ENCODE measurements at places on chromosomes 3 and 15. TPM values are rescaled to one million over a fixed set of nuclear protein-coding genes. Genes with fewer than 3 reads are reported as not detected.

The CORO2B gene
- 1.2 TPM for total RNA-seq

The RYR3 gene
- total RNA-seq, result 24.6 TPM

The THUMPD3 gene
- 4.7 TPM for total RNA-seq

The SYNPR gene
- total RNA-seq, result 1.0 TPM

The DYNLT2B gene
- total RNA-seq, result not detected

The ABHD17C gene
- 6.7 TPM for total RNA-seq

The CPEB1 gene
- 1.2 TPM for total RNA-seq

The MAP1A gene
- total RNA-seq, result 10.1 TPM

The CRABP1 gene
- total RNA-seq, result not detected

The ARL14 gene
- total RNA-seq, result 19.4 TPM

The SYNM gene
- total RNA-seq, result 235 TPM

The NMB gene
- total RNA-seq, result 2.0 TPM

Measured in stomach (tissue), 19 donors.